Bone marrow (tissue), 2 donors: ENCODE measurements at places on chromosomes 3 and 15.

DNA sequence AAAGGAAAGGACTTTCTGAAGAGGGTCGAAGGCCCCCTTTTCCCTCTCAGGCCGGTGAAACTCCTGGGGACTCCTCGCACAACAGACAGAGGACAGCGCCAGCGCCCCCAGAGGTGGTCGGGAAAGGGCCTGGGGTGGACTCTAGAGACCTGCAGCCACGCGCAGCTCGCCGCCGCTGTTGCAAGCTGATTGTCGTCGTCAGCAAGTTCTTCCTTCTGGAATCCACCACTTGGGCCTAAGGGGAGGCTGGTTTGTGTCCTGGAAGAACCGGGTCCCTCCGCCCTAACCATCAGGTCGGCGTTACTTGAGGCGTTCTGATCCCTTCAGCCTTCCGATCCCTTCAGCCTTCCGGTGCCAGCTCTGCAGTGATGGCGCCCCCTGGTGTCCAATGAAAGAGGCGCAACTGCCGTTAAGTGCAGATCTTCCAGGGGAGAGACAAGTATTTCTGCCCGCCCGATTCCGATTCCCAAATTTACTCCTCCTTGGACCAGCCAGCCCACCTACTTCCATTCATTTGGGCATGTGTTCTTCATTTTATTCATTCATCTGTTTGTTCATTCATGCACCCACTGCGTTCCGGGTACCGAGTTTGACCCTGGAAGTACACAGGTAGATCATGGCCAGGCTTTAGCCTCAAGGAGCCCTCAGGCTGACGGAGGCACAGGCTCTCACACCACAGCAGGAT is 77.2 kb upstream of the SLC6A11 start:
- DNase-seq = peak; percentile 40

- no peak for DNase-seq
Observed at GRCh38 chr3:109784852-109785631, 447.7 kb upstream of the DPPA4 start.

- peak; percentile 66 for DNase-seq
Observed at GRCh38 chr3:13650210-13651056, 101.5 kb downstream of the FBLN2 start.

DNA sequence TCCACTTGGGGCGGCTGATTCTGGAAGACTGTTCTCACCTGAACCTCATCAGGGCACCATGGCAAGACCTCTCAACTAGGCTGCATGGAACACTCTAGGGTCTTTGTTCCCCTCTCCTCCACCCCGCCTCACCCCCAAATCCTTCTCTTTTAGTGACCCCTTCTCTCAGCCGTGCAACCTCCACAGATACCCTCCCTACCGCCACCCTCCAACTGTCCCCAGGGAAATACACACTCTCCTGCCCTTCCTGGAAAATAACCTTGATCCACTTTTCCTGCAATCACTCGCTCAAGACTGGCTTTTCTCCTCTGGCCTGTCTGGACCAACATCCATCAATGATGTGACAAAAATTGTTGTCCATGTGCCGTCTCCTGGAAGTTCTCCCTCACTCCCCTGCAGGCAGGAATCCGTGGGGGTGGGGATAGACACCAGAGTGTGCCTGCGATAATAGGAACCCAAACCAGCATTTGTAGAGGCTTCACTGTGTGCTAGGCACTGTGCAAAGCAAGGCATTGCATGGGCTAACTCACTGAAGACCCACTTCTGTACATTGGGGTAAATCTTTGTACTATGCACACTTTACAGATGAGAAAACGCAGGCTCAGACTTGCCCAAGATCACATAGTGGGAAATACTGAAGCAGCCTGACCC is 160.1 kb upstream of the UBE2E1 start:
- DNase-seq = no peak

DNA sequence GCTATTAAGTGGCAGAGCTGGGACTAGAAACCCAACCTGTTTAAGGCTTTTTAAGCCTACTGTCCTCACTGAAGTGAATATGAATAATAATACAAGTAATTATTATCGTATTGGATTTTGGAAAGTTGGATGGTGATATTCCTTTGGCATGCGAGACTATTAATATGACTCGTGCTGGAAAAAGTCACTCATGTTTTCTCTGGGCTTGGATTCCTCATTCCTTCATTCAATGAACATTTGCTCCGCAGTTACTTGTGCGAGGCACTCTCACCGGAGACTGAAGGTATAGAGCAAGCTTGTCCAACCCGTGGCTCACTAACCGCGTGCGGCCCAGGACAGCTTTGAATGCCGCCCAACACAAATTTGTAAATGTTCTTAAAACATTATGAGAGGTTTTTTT is 694 bp downstream of the PLAAT1 start:
- no peak for DNase-seq

- peak; percentile 66 for DNase-seq
Observed at GRCh38 chr15:57306161-57306943, 70.0 kb upstream of the CGNL1 start.

GRCh38 chr3:40404591-40405198 is 17.7 kb downstream of the ENTPD3 start:
- DNase-seq = no peak

- DNase-seq = no peak
Observed at GRCh38 chr3:57757642-57758297, 1.7 kb downstream of the SLMAP start.

DNA sequence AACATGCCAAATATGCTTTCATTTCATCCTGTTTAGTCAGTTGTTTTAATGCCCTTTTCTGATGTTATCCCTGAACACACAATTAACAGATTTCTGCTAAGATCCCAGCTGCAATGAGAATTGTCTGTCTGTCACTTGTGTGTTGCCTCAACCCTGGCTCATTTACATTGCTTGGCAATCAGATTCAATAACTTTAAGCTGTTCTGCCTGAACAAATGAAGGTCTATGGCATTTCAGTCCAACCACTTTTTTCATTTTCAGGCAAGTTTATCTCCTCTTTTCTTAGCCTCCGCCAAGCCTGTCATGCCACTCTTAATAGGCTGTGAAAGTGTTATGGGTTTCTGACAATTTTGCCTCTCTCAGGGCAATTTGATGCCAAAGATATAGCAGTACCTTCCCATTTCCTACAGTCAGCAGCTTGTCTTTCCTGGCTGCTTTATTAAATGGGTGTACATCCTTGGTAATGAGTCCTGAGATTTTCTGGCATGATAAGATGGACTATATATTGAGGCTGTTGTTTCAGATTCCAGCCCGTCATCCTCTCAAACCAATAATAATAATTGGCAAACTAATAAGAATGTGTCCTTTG is 68.7 kb upstream of the ADAMTS9 start:
- no peak for DNase-seq

DNA sequence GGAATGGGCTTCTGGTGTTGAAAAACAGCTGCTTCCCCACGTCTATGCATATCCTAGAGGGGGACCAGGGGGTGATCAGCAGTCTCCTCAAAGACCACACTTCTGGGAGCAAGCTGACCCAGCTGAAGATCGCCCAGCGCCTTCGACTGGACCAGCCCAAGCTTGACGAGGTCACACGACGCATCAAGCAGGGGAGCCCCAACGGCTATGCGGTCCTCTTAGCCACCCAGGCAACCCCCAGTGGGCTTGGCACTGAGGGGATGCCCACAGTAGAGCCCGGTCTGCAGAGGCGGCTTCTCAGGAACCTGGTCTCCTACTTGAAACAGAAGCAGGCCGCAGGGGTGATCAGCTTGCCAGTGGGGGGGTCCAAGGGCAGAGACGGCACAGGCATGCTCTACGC is 2.5 kb downstream of the RBM15B start:
- DNase-seq = no peak

- no peak for DNase-seq
Observed at GRCh38 chr3:2765002-2765579, 345.1 kb downstream of the IL5RA start.

DNA sequence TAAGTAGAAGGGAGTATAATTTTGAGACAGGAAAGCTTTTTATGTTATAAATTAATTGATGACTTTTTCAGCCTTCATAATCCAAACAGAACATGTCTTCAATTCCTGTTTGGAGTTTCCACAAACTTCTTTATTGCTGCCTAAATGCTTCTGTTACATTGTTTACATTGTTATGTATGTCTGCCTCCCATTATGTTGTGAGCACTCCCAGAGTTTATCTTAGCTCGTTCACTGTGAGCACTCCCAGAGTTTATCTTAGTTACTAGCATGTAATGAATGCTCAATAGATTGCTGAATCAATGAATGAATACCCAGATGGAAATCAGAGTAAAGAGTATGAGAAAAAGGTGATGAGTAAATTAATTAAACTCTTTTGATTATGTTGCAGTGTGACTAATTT is 1178.0 kb downstream of the ROBO1 start:
- DNase-seq = no peak
